ENCODE measurements at places on chromosomes 11 and 22.

DNA sequence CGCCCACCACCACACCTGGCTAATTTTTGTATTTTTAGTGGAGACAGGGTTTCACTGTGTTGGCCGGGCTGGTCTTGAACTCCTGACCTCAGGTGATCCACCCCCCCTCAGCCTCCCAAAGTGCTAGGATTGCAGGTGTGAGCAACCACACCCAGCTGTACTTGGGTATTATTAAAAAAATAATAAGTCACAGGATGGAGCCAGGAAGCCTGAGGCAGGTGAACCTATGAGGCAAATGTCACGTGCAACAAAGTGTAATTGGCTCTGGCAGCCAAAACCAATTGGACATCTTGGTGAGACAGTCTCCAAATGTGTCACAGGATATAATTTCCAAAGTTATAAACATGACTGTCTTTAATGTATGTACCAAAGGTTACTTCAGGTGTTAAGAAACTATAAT lies 24.0 kb upstream of the MALAT1 start:
- no peak for DNase-seq

DNA sequence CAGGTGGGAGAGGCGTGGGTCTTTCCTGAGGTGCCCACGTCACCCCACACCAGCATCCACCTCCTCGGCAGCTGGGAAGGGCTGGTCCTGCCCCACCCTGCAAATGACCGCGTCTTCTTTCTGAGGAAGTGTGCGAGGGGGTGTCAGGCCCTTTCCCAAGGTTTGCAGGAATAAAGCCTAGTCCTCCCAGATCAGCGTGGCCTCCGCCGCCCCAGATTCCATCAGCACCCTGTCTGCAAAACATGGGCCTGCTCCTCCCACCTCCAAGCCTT lies 14.4 kb upstream of the SLC39A13 start:
- DNase-seq, result no peak

GRCh38 chr11:64164392-64165312 lies 1.3 kb downstream of the MACROD1 start:
- DNase-seq, result no peak

DNA sequence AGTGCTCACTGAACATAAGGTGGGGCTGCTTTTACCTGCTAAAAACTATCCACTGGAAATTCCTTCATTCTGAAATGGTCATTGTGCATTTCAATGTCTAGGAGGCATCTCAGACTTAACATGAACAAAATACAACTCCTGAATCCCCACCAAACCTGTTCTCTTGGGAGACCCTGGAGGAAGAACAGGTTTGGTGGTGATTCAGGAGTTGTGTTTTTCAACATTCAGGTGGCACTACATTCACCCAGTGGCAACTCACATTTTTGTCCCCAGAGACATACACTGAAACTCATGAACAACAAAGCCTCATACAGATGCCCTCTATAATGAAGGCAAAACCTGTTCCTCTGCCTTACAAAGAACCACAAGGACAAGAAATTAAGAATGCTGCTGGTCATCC lies 64.3 kb upstream of the CYP2D6 start:
- no peak for DNase-seq

DNA sequence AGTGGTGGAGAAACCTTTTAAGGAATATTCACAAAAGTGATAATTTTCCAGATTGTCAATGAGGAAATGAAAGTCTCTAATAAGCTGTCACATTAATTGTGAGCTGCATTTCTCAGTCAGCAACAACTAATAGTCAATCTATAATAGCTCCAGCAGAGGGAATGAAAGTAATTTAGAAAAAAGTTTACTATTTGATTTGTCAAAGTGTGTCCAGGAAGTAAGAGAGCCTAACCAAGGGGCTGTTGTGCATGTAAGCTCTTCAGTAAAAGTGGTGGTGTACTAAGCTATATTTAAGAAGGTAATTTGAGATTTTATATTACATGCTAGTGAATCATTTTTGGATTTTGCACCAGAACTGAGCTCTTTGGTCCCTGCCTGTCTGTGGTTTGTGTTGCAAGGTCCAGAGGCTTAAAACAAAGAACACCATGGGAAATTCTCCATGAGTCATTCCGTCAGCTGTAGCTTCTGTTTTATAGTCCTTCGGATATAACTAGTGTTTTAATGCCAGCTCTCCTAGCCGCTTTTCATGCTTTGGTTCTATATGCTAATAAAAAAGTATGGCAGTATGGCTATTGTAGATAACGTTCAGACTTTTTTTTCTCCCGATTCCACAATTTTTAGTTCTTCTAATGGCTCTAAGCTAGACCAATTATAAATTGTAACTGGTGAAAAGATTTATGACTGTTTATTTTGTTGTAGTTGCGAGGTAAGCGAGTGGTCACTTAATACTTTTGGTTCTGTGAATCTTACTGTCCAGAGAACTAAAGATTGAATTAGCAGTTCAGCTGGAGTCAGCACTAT lies 64.6 kb downstream of the ARHGEF12 start:
- DNase-seq, result no peak

- DNase-seq, result no peak
These were observed 17.9 kb downstream of the MUC5AC start for GRCh38 chr11:1175461-1176223.

DNA sequence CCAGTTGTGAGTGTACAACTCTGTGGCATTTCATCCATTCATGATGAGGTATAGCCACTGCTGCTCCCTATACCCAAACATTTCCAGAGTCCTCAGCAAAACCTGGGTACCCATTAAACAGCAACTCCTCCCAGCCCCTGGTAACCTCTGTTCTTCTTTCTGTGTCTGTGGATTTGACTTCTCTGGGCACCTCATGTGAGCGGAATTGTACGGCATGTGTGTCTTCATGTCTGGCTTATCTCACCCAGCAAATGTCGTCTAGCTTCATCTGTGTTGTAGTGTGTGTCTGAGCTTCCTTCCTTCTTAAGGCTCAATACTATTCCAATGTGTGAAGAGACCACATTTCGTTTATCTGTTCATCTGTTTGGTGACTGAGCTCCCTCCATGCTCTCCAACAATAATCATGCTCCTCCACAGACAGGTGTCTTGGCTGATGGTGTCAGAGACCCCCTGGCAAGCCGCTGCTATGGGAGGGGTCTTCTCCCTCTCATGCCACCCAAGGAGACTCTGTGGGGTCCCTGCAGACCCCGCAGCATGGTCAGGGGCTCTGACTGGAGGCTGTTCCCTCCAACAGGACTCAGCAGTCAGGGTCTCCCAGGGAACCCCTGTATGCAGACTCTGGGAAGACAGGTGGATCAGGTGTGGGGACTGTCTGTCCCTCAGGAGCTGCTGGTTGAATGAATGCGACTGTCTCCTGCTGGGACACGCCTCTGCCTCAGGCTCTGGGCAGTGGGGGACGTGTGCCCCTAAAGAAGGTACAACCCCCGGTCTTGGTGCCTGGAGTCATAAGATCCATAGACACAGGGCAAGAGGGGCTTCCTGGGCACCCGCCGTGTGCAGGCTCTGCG lies 52.7 kb downstream of the SMIM38 start:
- no peak for DNase-seq

DNA sequence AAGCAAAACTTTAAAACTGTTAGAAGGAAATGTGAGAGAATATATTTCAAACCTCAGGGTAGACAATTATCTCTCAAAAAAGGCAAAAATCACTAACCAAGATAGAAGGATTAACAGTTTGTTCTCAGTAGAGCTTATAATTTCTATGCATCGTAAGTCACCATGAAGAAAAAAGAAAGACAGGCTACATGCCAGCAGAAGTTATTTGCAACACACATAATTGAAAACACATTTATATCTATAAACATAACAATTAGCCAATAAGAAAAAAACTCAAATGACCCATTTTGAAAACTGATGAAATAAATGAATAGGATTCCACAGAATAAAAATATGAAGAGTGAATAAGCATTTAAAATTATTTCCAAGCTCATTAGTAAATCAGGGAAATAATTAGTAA lies 24.4 kb upstream of the SNX19 start:
- DNase-seq, result no peak

DNA sequence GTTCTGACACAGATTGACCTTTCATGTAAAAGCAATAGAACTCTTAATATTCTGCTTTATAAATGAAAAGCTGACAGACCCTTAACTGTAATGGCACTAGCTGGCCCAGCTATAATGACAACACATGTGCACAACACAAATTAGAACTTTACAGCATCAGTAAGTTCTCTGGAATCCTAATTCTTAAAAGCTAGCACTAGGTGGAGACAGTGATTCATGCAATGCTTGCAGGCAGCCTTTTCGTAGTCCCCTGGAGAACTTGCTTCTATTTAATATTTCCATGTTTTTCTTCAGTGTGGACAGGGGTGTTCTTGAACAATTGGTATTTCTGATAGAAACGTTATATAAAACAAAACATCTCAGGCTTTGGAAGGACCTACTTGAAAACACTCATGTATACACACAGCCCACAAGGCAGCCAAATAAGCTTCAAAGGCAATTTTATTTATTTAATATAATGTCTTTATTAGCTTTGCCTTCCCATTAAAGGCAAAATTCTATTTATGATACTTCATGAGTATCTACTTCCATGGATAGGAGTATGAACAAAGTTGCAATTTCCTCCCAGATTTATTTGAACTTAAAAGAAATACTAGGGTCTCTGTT lies 374.3 kb upstream of the MPPED2 start:
- no peak for DNase-seq

- DNase-seq, result no peak
These were observed 281 bp downstream of the TSPAN18 start for GRCh38 chr11:44727114-44727372.

GRCh38 chr11:5631969-5632635 lies 7.3 kb downstream of the TRIM34 start:
- DNase-seq, result no peak

GRCh38 chr11:32529994-32530588 lies 53.5 kb upstream of the EIF3M start:
- no peak for DNase-seq

GRCh38 chr11:115383431-115383830 lies 120.8 kb downstream of the CADM1 start:
- DNase-seq, result no peak

DNA sequence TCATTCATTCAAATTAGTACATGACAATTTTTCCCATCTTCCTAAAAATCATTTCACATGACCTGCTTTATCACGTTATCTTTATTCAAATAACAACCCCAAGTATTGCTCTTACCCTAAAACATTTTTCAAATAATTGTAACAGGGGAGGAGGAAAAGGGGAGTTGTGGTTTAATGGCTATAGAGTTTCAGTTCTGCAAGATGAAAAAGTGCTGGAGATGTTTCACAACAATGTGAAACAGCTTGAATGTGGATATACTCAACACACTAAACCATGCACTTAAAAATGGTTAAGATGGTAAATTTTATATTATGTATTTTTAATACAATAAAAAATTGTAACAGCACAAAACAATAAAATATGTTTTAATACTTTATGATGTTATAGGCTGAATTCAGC lies 161.6 kb upstream of the GUCY1A2 start:
- no peak for DNase-seq

DNA sequence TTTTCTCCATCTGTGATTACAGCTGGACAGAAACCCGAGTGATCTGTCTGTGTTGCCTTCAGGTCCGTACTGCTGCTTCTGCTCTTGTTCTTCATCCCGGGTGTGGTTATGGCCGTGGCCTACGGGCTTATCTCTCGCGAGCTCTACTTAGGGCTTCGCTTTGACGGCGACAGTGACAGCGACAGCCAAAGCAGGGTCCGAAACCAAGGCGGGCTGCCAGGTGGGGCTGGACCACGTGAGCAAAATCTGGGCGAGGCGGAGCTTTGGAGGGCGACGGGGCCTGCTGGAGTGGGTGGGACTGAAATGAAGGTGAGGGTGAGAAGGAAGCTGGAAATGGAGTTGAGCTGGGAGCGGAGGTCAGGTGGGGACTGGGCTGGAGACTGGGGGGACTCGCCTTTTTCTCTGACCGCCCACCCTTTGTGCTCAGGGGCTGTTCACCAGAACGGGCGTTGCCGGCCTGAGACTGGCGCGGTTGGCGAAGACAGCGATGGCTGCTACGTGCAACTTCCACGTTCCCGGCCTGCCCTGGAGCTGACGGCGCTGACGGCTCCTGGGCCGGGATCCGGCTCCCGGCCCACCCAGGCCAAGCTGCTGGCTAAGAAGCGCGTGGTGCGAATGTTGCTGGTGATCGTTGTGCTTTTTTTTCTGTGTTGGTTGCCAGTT lies 11.1 kb downstream of the CCKBR start:
- DNase-seq, result no peak

DNA sequence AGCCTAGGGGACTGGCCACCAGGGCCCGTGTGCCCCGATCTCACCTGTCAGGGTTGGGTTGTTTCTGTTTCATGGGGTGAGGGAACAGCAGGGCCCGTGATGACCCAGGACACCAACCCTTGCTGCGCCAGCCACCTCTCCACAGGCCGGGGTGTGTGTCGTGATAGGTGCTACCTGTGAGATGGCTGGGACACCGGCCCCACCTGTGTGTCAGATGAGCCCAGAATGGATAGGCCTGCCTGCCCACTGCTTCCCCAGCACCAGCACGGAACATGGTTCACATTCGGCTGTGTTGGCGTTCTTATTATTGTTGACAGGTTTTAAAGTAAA lies 7.1 kb downstream of the CLDN5 start:
- no peak for DNase-seq

DNA sequence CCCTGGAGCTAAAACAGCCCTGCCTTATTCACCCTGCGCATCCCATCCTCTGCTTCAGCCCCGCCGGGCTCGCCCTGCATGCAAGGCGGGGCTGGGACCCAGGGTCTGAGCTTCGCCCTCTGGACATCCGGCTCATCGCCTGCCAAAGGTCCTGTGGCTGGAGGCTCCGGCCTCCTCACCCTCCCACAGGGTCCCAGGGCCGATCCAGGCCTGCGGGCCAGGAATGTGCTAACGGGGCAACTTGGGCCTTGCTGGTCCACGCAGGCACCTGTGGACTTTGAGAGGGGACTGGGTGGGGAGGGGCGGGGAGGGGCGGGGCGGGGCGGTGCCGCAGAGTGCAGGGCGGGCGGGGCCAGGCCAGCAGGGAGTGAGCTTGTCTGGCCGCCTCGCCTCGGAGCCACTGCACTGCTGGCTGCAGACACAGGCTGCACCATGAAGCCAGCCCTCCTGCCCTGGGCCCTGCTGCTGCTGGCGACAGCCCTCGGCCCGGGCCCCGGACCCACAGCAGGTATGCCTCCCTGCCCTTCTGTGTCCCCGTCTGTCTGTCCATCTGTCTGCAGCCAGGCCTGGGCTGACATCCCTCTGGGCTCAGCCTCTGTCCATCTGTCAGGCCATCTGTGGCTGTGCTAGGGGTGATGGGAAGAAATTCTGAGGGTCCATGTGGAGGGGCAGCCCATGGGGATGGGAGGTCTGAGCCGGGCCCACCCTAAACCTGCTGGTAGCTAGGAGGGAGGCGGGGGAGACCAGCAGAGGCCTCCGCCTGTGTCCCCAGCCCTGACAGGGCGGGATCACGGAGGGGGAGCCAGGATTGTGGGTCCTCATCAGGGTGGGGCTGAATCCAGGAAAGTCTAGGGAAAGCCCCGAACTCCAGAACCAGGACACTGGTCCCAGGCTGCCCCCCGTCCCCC lies at the start of gene SUSD2:
TSS of gene SUSD2 (plus strand) at position 400 of the 908 bp plus-strand sequence. CDS start at position 433, 33 bp downstream.
- no peak for DNase-seq

GRCh38 chr11:21144531-21144930 lies 475.1 kb downstream of the NELL1 start:
- DNase-seq, result no peak

- no peak for DNase-seq
These were observed 99.5 kb downstream of the BCR start for GRCh38 chr22:23279781-23280180.

- peak; percentile 21 for DNase-seq
These were observed 31.9 kb upstream of the IGLL5 start for GRCh38 chr22:22855617-22856308.

Data from stimulated activated CD4-positive, alpha-beta T cell treated with anti-CD3 and anti-CD28 coated beads, Interleukin-2, amount 100 ng/mL, for 48 hours (primary cell).